ENCODE measurements at places on chromosomes 7 and 10.

- no peak for DNase-seq
These were observed 123.1 kb downstream of the GNAI1 start for GRCh38 chr7:80257756-80258155.

GRCh38 chr10:107072028-107072427, 92.5 kb downstream of the SORCS1 start:
- DNase-seq, result no peak

- DNase-seq, result no peak
These were observed 842 bp upstream of the SKIDA1 start for GRCh38 chr10:21526188-21526859.

GRCh38 chr7:40836218-40836617, 701.4 kb downstream of the SUGCT start:
- DNase-seq, result no peak

DNA sequence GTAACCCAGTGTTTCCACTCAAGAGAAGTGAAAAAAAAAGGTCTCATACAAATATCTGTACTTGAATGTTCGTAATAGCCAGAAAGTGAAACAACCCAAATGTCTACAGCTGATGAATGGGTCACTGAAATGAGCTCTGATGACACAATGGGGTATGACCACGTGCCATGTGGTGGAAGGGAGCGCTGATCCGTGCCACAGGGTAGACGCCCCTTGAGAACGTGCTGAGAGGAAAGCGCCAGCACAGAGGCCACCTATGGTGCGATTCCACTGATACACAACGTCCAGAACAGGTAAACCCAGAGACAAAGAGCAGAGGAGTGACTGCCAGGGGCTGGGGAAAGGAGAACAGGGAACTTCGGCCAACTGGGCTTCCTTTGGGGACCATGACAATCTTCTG, 50.3 kb downstream of the MAD1L1 start:
- no peak for DNase-seq

DNA sequence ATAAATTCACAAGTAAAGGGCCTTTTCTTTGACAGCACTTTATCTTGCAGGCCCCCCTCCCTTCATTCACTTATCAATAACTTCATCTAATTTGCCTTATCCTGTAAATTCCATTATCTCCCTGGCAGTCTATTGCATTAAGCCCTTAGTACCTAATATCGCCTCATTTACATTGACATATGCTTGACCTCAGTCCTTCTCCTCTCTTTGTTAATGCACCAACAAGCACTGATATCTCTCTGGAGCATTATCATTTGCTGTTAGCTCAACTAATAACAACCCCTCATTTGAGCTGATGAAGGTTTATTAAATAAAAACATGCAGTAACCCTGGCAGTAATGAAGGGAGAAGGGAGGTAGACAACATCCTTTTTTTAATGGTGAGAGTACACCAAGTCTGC, 46.8 kb downstream of the EXOC4 start:
- DNase-seq, result no peak

- DNase-seq, result no peak
These were observed 194.7 kb upstream of the SEMA3A start for GRCh38 chr7:84389242-84389641.

- DNase-seq, result no peak
These were observed 119.3 kb downstream of the FAM53B start for GRCh38 chr10:124624895-124625294.

- no peak for DNase-seq
These were observed 54.9 kb upstream of the SP4 start for GRCh38 chr7:21373031-21373430.

DNA sequence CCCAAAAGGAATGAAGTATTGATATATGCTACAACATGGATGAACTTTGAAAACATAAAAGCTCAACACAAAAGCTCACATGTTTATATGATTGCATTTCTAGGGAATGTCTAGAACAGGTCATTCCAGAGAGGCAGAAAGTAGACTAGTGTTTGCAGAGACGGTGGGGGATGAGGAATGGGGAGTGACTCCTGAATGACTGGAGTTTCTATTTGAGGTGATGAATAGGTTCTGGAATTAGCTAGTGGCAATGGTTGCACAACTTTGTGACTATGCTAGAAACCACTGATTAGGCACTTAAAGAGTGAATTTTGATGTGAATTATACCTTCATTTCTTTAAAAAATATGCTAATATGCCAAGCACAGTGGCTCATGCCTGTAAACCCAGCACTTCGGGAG, 6.9 kb downstream of the KPNA7 start:
- DNase-seq, result no peak

DNA sequence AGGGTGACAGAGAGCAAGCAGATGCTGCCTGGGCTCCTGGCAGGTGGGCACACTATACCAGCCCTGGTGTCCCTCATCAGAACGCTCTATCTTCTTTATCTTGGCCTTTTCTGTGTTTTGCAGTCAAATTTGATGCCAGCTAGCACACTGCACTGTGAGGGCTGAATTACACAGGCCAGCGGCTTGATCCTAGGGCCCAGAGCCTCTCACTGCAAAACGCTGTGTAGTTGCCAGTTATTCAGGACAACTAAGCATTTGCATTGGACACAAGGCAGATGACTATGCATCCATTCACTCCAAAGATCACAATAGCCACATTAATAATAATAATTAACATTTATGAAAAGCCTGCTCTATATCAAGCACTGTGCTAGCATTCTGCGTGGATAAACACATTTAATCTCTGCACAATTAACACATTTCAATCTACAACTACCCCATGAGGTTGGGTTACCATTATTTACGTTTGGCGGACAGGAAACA, 100.3 kb downstream of the PAXIP1 start:
- no peak for DNase-seq

GRCh38 chr7:50808282-50808888, 25.7 kb upstream of the GRB10 start:
- no peak for DNase-seq

DNA sequence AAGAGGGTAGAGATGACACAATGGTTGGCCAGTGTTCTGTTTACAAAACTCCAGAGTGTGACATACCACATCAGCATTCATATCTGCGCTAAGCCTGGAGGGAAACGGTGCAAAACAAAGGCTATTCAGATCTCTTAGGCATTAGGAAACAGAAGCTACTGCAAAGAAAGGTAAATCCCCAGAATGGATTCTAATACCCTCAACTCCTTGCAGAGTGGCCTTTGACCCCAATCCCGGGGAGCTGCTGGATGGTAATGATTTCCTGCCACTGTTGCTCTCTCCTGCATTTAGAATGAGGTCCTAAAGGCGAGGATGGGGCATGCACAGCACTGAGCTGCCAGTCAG, 65.2 kb downstream of the AOAH start:
- no peak for DNase-seq

- DNase-seq, result no peak
These were observed 374.5 kb downstream of the PHTF2 start for GRCh38 chr7:78172933-78173591.

GRCh38 chr10:114442091-114442630, 37.9 kb upstream of the AFAP1L2 start:
- no peak for DNase-seq

DNA sequence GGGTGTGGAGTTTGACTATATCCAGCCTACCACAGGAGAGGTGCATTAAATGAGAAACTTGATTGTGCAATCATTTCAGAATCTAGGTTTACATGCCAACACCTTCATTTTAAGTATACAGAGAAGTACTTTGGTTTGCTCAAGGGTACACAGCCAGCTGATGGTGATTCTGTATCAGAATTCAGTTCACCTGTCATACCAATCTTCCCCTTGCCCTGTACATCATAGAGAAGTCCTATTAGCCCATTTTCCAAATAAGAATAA, 35.0 kb upstream of the PPP1R17 start:
- no peak for DNase-seq

GRCh38 chr10:79487296-79488194, 24.8 kb upstream of the EIF5AL1 start:
- DNase-seq, result peak; percentile 60

DNA sequence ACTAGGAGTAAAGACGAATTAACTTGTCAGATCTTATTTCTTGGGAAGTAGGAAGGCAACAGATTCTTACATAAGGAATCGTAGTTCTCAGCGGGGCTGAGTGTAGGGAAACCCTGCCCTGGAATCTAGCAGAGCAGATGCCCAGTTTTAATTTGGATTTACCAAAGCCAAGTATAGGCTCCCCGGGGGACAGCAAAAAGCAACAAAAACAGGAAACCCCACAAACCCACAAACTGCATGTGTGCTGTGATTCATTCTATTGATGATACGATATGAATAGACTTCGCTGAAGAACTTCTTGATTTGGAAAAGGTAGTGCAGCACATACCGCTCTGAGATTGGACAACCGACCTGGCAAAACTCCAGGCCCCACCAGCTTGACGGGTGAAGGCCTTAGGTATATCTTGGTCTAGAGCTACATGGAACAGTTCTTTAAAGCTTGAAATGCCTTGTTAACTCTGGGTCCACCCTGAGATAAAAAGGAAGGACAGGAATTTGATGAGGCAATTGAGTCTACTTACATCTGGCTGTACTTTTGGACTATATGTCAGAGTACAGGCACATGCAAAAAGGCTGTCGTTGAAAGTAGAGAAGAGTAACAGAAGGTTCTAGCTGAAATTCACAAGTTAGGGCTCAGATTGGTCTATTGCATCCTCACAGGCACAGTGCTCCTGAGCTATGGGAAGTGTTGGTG, 49.1 kb downstream of the STRA8 start:
- DNase-seq, result no peak

DNA sequence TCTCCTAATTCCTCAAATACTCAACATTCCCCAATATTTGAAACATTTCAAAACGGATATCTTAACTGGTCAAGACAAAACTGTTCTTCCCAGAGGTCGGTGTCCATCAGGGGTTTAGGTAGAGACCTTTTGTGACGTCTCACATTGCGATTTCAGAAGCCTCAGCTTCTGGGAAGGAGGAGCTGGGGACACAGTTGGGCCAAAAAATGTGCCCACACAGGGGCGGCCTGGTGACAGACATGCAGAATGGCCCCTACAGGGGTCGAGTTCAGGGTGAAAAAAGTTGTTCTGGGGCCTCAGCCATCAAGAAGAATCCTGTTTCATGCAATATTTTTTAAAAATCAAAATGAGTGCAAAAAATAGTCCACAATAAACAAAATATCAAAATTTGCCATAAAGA, 108.7 kb upstream of the PFKP start:
- DNase-seq, result no peak

GRCh38 chr10:4332764-4333458, 493.1 kb upstream of the AKR1E2 start:
- DNase-seq, result no peak

DNA sequence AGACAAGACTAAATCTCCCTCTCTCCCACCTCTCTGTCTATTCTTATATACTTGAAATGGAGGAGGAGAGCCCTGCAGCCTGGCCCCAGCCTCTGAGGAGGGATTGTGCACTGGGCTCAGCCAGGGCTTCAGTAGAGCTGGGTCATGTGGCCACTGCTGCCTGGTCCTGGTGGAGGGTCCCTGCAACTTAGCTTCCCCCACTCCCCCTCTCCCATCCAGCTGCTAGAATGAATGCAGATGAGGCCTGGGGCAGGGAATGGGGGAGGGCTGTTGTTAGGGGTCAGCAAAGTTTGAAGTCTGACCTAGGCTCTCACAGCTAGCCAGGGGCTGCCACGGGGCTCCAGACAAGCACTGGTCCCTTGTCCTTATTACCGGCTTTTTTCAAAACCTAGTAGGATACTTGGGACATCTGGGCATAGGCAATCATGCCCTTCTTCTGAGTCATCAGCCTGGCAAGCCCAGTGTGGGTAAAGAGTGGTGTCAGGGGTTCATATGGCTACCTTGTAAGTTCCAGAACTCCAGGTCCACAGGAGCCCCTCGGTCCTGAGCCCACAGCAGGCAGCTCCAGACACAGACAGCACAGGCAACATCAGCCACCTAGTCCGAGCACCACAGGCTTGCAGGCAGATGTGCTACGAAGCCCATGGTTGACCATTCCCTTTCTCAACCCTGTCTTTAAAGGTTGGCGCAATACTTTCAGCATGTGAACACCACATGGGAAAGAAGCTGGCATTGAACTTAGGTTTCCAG, 12.8 kb upstream of the CXCL12 start:
- no peak for DNase-seq

GRCh38 chr7:148584154-148584827, 6.3 kb upstream of the C7orf33 start:
- no peak for DNase-seq

All from GM18507 (cell line).